ENCODE measurements at places on chromosomes 5 and 9.

DNA sequence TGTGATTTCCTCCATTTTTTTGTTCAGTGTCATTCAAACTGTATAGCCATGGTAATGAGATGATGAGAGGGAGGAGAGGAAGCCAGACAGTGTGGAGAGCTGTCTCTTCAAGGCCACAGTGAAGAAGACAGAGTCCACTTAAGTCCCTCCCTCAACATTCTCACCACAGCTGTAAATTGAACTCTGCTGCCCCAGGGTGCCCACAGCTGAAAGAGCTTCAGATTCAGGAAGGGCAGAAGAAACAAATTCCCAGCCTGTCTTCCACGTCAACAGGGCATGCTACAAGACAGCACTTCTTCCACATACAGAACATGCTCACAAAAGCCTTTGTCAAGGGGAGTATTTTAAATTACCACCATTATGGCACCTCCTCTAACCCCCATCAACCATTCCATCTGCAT is 100.4 kb downstream of the KLHL3 start:
- no peak for DNase-seq

DNA sequence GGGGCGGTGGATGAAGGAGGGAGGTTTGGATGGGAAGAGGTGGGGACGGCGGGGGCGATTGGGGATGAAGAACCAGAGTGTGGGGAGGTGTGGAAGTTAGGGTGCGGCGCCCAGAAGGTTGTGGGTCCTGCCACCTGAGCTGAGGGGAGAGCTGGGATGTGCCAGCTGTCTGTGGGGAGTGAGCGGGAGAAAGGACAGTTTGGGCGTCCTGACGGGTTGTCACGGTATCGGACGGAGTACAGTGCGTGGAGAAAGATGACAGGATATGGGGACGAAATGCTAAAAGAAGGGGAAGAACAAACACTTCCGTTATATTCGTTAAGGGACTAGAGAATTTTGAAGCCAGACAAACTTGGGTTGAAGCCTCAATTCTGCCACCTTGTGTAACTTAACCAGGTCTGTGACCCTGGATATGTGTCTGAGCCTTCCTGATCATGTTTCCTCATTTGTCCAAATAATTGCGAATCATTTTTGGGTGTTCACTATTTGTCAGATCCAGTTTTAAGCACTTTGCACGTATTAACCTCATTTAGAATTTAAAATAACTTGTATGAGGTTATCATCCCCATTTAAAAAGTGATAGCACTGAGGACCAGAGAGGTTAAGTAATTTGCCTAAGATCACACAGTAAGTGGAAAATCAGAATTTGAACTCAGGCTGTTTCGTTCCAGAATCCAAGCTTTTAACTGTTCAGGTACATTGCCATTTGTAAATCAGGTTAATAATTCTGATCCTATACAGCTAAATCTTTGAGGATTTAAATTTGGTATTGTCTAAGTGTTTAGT is 689 bp downstream of the CNTRL start:
- no peak for DNase-seq

- no peak for DNase-seq
Measured at GRCh38 chr9:21931428-21931827, 62.8 kb downstream of the CDKN2A start.

- no peak for DNase-seq
Measured at GRCh38 chr5:87400305-87400899, 12.3 kb downstream of the CCNH start.

DNA sequence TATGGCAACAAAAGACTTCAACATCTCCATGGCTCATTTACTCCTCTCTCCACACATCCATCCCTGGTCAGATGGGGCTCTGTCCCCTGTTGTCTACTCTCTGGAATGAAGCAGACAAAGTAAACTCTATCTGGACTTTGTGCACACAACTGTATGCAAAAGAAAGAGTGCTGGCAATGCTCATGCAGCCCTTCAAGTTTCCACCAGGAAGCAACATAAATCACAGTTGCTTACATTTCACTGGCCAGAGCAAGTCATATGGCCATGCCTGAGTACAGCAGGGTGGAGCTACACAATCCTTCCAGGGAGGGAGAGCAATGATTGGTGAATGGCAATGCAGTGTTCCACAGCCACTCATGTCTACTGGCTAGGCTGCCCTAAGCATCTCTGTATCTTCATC is 12.4 kb upstream of the SHC3 start:
- DNase-seq = no peak

DNA sequence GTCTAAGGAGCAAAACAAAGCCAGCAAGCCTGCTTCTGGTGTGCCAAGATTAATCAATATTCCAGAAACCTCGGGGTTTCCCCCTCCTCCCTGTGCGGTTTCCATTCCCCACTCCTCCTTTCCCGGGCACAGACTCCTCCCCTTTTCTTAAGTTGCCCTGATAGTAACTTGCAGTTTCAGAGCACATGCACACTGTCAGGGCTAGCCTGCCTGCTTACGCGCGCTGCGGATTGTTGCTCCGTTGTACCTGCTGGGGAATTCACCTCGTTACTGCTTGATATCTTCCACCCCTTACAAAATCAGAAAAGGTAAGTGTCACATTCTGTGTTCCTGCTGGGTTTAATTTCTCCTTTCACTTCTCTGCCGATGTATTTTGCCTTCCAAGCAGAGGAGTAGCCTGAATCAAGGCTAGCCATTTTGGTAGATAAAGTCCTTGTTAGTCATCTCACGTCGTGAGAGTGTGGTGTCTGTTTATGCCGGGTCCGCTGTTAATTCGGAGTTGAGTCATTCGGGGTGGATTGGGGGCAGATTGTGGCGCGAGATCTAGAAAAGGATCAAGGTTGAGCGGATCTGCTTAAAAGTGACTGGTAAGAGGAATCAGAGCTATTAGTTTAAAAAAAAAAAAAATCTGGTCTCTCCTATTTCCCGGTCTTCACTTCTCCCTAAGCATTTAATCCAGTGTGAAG is at the start of gene SLC1A3:
SLC1A3 (plus strand) TSS at position 179 of the 686 bp plus-strand sequence. CDS start 1,818 bp downstream, outside the sequence.
- DNase-seq = peak; percentile 50

DNA sequence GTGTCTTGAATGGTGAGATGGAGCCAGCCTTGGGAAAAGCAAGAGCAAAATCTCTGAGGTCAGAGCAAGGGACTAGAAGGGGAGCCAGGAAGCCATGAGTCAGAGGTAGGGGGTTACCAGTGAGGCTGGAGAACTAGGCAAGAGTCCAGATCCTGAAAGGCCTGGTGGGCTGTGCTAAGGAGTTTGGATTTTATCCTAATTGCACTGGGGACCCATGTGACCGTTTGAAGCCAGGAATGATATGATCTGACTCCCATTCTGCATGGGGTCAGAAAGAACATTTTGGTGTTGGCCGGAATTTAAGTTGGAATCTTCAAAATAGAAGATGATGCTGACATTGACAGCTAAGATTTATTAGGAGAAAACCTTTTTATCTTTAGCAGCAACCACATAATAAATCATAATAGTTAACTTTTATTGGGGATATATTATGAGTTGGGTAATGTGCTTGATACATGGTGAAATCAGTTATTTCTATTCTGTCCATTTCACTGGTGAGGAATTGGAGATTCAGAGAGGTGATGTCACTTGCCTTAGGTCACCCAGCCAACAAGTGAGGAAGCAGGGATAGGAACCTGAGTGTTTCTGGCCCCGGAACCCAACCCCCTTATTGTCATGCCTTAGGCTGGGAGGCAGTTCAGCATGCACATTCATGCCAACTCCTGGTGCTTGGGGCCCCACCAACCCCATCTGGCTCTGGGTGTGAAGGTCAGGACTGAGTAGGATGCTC is 61.5 kb upstream of the RARS1 start:
- no peak for DNase-seq

- no peak for DNase-seq
Measured at GRCh38 chr9:9124616-9125015, 1325.0 kb upstream of the DMAC1 start.

- no peak for DNase-seq
Measured at GRCh38 chr5:95673081-95673480, 9.7 kb downstream of the SPATA9 start.

GRCh38 chr5:130994496-130995253 is 170.4 kb downstream of the HINT1 start:
- DNase-seq = no peak

- peak; percentile 7 for DNase-seq
Measured at GRCh38 chr5:174571662-174572397, 152.6 kb upstream of the MSX2 start.

GRCh38 chr9:106921341-106921899 is 58.5 kb downstream of the ZNF462 start:
- DNase-seq = no peak

- DNase-seq = no peak
Measured at GRCh38 chr5:155546075-155546474, 532.5 kb downstream of the KIF4B start.

DNA sequence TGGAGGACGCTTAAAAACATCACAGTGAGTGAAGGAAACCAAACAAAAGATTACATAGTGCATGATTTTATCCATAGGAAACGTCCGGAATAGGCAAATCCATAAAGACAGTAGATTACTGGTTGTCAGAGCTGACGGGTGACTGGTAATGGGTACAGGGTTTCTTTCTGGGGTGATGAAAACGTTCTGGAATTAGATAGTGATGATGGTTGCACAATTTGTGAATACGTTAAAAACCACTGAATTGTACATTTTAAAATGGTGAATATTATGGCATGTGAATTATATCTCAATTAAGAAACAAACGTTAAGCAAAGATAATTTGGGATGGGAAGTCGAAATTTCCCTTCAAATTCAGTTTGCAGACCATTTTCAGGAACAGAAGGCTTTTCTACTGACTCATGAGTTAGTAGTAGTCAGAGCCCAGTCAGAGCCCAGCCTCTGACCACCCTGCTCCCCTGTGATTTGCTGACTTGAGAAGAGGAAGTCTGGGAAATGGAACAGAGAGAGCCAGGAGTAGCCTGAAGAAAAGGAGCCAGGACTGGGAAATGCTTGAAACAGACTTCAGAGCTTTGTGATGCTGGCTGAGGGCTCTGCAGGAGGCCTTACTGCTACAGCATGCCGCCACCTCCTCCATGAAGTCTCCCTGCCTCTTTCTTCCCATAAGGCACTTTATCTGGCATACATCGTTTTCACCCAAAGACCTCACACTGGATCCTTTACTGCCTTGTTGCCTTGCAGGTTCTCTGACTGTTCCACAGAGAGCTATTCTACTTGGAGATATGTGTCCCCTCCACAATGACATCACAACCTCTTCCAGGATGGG is 46.4 kb upstream of the CTNNA1 start:
- DNase-seq = no peak

- no peak for DNase-seq
Measured at GRCh38 chr5:62306323-62306895, 403 bp downstream of the KIF2A start.

- no peak for DNase-seq
Measured at GRCh38 chr9:88828018-88828417, 163.2 kb upstream of the S1PR3 start.

- no peak for DNase-seq
Measured at GRCh38 chr5:42949348-42950115, 90.6 kb downstream of the ANXA2R start.

- DNase-seq = no peak
Measured at GRCh38 chr9:138060881-138061280, 183.3 kb downstream of the CACNA1B start.

DNA sequence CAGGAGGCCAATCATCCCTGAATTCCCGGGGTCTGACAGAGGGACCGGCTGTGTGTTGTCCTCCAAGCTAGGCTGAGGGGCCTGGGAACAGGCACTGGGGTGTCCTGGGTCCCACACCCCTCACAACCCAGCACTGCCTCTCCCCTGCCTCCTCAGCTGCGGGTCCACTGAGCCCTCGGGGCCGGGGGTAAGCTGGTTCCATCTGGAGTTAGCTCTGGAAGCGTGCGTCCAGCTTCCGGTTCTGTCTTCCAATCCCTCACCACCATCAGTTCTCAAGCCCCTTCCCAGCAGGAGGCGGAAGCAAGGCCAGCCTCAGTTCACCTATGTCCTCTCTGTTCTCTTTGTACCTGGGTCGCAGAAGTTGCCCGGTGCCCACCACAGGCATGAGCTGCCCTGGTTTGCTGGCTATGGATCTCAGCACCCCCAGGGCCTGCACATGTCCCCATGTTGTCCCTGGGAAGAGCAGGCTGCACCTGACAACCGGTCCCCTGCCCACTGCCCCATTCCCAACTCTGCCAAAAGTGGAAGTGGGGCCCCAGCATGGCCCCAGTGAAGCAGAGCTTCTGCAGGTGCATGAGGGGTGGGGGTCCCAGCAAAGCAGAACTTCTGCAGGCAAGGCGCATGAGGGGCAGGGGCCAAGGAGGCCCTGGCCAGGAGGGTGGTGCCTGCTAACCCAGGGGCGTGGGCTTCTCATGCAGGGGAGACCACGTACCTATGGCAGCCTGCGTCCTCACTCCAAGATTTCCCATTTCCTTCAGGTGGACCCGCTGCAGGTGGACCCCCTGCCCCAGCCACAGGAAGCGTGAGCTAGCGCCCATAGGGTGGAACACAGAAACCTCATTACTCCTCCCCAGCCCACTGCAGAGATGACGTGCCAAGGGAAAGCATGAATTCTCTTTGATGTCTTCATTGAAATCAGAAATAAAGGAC is 111.9 kb downstream of the ZNF354C start:
- no peak for DNase-seq

GRCh38 chr5:116841734-116842133 is 267.1 kb upstream of the SEMA6A start:
- no peak for DNase-seq

DNA sequence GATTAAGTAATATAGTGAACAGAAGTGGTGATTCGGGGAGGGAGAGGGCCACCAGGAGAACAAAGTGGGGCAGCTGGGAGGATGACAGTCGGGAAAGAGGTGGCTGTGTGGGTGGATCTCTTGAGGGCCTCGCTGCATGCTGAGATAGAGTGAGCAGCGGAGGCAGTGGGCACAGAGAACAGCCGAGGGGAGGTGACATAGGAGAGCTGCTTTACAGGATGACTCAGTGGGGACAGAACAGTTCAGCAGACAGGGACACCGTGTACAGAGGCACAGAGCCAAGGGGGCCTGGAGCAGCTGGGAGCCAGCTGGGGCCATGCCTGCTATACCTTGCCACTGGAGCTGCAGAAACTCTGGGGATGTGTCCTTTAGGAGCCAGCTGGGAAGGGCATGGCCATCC is 273.9 kb downstream of the GADD45G start:
- no peak for DNase-seq

DNA sequence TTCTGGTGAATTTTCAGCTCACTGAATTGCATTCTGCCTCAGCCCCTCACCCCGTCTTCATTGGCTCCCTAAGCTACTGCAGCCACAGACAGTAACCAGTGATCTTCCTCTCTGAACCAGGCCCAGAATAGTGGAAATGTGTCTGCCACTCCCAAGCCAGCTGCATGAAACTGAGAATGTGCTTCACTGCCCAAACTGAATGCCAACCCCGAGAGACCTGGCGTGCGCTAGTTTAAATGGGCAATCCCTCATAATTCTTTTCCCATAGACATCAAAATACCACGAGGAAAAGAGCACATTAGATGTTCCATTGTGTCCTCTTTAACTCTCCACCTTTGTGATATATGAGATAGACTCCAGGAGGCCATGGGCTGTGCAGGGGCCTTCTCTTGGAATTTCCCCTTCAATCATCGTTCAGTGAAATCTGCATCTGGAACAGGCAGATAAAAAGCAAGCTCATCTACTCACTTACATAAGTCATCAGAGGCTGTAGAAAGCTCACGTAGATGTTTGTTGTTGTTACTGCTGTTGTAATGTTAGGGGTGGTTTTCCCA is 320.2 kb downstream of the NFIB start:
- no peak for DNase-seq

GRCh38 chr5:172837640-172838039 is 3.6 kb downstream of the ERGIC1 start:
- DNase-seq = no peak
